Keratinocyte (primary cell): ENCODE measurements at places on chromosomes 5 and 9. TPM values are rescaled to one million over a fixed set of nuclear protein-coding genes. Genes with fewer than 3 reads are reported as not detected.

The OTULIN gene
- polyA plus RNA-seq: 14.7 to 18.4 TPM (median 18.3 TPM) in 3 replicates

The IQGAP2 gene
- polyA plus RNA-seq: 0.05 to 0.18 TPM (median 0.14 TPM) in 3 replicates

The MED10 gene
- polyA plus RNA-seq: 31.1 to 47.1 TPM (median 38.8 TPM) in 3 replicates

The GZMA gene
- polyA plus RNA-seq: not detected in 3 replicates

The SLC6A18 gene
- polyA plus RNA-seq: not detected in 3 replicates

The FST gene
- polyA plus RNA-seq: 139 to 557 TPM (median 276 TPM) in 3 replicates

The TMEM215 gene
- not detected in 3 replicates for polyA plus RNA-seq

The LRRC70 gene
- polyA plus RNA-seq: 0.21 to 0.34 TPM (median 0.22 TPM) in 3 replicates

The FAM221B gene
- polyA plus RNA-seq: not detected in 3 replicates

The CKMT2 gene
- polyA plus RNA-seq: not detected in 3 replicates
